LNCaP clone FGC (cell line): ENCODE measurements at places on chromosomes 12 and 14.

DNA sequence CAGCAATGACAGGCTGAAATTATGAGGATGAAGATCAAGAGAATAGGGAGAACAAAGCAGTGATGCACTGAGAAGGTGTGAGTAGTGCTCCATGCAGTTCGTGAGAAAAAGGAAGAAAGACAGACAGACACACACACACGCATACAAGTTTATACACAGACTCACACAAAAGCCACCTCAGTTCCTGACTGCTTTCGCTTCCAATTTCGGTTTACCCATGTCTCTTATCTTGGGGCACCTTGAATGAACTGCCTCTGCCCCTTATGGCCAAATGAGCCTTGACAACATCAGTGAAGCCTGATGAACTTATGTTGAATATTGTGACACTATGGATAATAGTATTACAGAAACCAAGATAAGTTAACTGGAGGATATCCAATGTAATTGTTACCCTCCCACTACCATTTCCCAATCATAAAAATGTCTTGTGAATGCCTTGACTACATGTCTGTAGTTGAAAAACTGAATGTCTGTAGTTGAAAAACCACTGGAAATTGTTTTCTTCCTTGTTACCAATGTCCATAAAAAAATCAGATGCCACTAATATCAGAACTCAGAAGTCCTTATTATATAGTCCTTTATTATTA is 380.4 kb upstream of the DDHD1 start:
- no peak for DNase-seq

DNA sequence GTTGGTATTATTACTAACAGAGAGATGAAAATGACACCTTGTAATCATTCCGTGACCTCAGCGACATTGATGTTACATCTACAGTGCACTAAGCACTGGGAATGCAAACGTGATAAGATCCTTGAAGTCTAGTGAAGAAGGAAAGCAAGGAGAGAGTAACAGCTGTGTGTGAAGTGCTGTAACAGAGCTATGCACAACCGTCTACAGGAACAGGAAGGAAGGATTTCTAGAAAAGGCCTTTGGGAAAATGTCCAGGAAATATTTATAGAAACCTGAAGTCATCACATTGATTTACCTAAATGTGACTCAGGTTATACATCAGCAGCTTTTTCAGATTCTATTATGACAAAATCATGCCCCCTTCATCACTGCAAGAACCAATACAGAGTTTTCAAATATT is 304.2 kb upstream of the AMIGO2 start:
- no peak for DNase-seq

DNA sequence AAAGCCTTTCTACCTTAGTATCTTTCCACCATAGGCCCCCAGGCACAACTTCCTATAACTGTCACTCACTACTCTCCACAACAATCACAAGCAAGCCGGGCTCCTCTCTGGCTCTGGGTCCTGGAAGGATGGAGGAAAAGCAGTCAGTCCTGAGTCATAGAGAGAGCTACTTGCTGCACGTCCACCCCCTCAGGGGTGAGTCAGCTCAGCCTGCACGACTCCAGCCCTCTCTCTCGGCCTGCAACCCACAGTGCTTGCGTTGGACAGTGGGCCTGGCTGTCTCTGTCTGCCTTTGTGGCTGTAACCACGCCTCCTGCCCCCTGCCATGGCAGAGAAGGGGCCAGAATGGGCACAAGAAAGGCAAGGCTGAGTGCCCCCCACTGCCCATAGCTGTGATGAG is 154.1 kb upstream of the FKBP4 start:
- no peak for DNase-seq

GRCh38 chr14:69487226-69487625 is 2.7 kb downstream of the PLEKHD1 start:
- no peak for DNase-seq

DNA sequence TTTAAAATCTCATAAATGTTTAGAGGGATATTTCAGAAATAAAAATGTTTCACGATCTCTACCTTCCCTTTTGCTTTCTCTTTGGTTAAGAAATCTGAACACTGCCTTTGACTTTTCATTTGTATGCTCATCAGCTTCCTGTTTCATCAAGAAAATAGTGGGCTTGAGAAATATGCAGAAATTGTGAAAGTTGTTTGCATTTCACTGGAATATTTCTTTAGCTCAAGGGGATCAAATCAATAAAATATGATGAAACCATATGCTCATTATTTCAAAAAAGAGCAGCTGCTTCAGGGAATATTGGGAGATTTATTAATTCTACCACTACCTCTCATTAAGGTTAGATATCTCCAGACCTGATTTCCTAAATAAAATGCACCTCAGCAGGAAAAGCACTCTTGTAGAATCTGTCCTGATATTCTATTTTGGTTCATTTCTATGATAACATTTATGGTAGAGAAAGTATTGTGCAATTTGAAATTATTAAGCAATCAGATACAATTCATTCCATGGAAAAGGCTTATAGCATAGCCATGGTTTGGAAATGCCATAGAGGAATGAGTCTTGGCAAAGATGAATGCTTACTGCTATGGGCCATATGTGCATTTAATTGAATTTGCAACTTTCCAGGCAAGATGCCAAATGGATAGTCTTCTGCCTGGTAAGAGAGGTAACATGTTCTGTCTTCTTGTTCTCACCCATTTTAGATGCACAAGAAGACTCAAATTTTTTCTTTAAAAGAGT is 212.6 kb upstream of the SLC16A7 start:
- DNase-seq: no peak

DNA sequence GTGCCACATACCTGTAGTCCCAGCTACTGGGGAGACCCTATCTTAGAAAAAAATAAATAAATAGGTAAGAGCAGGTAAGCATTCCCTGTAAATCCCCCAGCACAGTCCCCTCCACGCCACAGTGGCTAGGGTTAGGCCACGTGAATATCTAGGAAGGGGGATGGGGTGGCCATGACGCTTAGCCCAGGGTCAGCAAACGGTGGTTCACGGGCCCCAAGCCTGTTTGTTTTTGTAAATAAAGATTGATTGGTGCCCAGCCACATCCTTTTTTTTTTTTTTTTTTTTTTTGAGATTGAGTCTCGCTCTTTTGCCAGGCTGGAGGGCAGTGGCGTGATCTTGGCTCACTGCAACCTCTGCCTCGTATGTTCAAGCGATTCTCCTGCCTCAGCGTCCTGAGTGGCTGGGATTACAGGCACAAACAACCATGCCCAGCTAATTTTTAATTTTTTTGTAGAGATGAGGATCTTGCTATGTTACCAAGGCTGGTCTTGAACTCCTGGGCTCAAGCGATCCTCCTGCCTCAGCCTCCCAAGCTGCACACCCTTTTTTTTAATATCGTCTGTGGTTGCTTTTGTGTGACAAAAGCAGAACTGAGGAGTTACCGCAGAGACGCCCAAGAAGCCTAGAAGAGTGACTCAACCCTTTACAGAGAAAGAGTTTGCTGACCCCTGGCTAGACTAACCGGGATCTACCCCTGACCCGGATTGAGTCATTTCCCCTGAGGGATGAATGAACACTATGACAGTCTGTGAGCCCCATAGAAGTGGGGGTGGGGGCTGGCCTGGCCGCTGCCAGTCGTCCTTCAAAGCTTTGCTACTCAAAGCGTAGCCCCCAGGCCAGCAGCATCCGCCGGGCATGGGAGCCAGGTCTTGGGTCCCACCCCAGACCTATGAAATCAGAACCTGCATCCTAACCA is 113.7 kb upstream of the NCOR2 start:
- DNase-seq: no peak

- no peak for DNase-seq
Measured at GRCh38 chr14:91866061-91866460, 1.3 kb downstream of the TC2N start.
